ENCODE measurements at places on chromosomes 4 and X. TPM values are rescaled to one million over a fixed set of nuclear protein-coding genes. Genes with fewer than 3 reads are reported as not detected.

GRCh38 chr4:105568584-105568983 is 16.2 kb downstream of the ARHGEF38 start:
- DNase-seq: no peak

MBNL3 gene
- 4.1 TPM for total RNA-seq

- DNase-seq: no peak
These were observed 74.4 kb downstream of the MBNL3 start for GRCh38 chrX:132414404-132414803.

DNA sequence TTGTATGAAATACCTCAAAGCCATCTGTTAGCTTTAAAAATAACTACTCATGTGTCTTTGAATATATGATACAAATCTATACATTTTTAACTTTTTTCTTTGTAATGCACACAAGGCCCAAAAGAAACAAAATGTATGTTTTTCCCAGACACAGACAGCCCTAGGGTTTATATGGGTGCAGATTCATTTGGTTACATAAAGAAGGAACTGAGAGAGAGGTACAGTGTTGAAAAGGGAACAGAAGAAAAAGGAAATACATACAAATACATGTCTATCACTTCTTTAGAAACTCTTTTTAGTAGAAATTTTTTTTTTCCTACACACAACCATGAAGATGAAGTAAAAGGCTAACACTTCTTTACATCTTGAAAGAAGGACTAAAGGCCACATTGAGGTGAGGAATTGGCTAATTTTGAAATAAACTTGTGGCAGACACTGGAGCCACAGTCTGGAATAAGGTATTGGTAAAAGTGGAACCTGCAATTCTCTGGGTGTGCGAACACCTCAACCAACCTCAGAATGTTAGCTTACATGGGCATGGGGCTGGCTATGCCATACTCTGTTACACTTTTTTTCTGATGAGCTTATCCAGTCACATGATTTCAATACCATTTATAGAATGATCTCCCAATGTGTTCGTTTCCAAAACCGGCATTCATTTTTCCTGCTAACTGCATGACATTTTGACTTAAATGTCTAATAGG is 67.9 kb downstream of the FAM47C start:
- DNase-seq: no peak

DNA sequence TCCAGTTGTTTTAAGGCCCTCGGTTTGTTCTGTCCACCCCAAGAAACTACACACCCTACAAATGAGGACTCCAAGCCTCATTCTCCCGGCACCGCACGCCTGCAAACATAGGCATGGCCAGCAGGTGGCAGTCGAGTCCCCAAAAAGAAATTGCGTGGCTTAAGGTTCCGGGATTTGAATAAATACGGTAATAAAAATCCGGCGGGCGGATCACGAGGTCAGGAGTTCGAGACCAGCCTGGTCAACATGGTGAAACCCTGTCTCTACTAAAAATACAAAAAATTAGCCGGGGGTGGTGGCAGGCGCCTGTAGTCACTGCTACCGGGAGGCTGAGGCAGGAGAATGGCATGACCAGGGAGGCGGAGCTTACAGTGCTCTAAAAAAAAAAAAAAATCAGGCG is 21.8 kb upstream of the CSF2RA start:
- no peak for DNase-seq

- DNase-seq: no peak
These were observed 104.2 kb downstream of the ANK2 start for GRCh38 chr4:113153529-113154101.

PTPN13 gene
- total RNA-seq: 50.3 TPM

Data from astrocyte (in vitro differentiated cells and primary cell).